ENCODE measurements at places on chromosomes 5 and 9.

DNA sequence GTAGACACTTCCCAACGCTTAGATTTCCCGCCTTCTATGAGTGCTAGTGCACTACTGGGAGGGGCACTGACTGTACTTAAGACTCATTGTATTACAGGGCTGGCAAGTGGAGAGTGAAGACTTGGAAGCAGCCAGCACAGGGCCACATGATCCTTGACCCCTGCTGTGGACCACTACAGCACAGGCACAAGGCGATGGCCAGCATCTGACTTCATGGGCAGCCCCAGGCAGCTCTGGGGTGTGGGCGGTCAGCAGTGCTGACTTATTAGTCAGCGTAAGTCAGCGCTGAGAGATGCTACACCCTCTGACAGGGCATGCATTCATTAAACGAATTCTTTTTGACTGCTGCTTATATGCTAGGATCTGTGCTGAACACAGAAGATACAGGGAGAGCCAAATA is 9.3 kb downstream of the SLC46A2 start:
- no peak for DNase-seq

DNA sequence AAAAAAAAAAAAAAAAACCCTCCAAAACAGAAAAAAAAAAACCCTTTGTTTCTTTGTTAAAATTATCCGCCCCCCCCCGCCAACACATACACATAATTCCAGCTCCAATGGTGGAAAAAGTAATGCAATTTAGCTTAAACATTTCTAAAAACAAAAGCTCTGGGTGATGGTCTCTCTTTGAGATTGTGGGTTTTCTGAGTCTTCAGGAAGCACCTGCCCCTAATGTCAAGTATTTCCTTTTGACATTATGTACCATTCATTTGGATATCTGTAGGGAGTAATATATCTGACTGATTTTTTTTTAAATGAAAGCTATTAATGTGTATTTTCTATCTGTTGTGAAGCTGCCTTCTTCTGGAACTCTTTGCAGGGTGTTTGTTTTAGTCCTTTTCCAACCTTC is 389.7 kb downstream of the TAF11L14 start:
- DNase-seq, result no peak

DNA sequence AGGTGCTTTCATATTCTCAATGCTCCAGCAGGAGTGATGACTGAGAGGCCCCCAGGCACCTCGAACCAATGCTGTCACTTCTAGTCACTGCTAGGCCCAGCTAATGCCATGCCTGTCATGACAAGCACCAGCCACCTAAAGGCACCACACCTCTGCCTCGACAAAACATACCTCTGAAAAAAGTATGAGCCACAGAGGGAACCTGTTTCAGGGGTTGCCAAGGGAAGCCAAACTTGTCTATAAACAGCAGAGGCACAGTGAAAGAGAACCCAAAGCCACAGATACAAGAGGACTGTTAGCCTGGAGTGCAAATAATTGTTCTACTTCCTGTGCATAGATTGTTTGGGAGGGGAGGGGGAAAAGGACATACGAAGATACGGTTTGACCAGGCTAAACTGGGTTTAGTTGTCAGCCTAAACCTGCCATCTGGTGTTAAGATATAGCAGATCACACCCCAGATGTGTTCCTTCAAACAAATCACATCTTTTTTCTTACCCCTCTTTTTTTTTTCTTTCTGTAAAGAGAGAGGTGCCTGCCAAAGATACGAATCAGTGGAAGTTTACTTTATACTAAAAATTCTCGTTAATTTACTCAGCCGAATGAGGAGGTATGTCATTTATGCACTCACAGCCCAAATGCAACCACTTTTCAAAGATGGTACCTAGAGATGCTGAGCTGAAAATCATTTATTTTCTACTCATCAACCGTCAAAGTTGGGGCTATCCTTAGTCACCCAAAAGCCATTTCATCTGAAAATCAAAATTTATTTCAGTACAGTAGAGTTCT is 45.7 kb downstream of the BNC2 start:
- no peak for DNase-seq

DNA sequence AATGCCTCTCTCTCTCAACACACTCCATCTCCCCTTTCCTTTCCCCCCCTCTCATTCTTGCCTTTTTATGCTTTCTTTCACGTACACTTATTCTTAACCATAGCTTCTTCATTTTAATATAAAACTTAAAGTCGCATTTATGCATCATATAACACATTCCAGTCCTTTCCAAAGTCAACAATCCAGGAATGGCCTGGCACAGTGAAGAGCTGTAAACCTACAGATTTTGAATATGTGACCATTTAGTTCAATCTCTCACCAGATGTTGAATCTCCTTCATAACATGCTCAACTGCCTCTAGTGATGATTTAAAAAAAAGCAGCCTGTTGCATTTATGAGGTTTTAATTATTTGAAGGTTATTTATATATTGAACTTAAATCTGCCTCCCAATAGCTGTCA is 186.2 kb upstream of the GRAMD2B start:
- DNase-seq, result no peak

DNA sequence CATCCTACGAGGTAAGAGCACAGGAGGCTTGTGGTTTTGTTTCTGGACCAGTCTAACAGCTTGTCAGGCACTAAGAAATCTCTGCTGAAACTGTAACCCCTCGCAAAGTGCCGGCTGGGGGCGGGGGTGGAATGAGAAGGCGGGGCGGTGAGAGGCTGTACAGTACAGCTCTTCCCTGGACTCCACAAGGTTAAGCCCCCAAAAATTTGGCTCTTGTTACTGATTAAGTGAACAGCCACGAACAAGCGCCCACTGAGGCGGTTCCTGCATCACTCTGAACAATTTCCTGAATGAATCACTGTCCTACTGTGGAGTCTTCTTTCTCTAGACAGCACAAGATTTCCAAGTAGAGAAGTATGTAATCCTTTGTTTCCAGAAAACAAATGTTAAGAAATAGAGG is 6.8 kb downstream of the FBP2 start:
- DNase-seq, result peak; percentile 19

GRCh38 chr5:53257806-53258373 is 148.3 kb upstream of the MOCS2 start:
- no peak for DNase-seq

DNA sequence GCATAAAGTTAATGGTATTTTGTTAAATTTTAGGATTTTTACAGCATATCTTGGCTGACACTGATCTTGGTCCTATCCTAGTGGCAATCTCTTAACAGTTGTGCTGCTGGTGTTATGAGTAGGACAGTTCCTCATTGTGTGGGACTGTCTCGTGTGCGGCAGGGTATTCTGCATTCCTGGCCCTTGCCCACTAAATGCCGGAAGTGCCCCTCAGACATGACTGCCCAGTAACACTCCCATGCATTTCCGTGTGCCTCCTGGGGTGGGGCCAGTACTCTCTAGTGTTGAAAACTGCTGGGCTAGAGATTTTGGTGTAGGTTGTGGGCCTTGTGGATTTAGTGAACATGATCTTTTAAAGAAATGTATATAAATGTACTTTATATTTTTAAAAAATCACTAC is 227.1 kb upstream of the DMRT1 start:
- no peak for DNase-seq

GRCh38 chr9:109771796-109772531 is 8.0 kb upstream of the PALM2AKAP2 start:
- DNase-seq, result no peak

DNA sequence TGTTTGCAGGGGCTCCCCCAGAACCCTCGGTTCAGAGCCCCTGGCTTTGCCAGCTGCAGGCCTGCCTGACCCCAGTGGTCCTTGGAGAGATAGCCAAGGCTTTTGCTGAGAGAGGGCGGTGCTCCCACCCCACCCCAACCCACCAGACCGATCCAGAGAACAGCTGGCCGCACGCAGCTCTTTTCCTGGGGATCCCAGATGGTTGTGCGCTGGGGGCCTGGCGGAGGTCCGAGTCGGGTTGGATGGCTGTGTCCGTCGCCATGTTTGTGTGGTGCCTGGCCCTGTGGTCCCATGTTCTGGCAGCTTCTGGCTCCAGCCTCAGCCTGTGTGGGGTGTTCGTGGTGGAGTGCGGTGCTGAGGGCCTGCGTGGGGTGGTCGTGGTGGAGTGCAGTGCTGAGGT is 97.5 kb downstream of the RXRA start:
- DNase-seq, result no peak

DNA sequence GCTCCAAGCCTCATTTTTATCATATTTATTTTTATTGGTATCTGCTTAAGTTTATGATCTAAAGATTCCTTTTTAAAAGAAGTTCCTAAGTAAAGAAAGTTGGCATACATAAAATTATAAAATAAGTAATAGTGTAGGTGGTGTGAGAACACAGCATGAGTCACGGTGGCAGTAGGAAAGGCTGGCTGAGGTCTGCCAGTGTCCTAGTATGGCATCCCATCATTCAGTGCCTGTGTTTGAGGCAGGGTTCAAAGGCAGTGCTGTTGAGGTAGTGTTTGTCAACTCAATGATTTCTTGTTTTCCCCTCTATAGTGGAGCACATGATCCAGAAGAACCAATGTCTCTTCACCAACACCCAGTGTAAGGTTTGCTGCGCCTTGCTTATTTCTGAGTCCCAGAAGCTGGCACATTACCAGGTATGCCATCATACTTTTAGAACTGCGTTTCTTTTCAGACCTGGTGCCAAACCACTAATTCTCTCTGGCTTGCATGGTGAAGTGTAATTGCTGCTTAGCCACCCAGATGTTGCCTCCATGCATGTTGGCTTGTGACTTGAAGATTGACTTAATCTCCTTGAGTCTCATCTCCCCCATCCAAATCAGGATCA is 18.4 kb downstream of the ZNF346 start:
- DNase-seq, result peak; percentile 78

GRCh38 chr5:67257500-67257899 is 60.9 kb upstream of the CD180 start:
- DNase-seq, result no peak

- DNase-seq, result no peak
These were observed 25.5 kb downstream of the EGR1 start for GRCh38 chr5:138490648-138491283.

- no peak for DNase-seq
These were observed 65.8 kb downstream of the SPEF2 start for GRCh38 chr5:35683466-35683865.

GRCh38 chr5:133467335-133467779 is 145.0 kb downstream of the FSTL4 start:
- DNase-seq, result no peak

GRCh38 chr9:133367221-133367620 is 8.6 kb downstream of the SURF4 start:
- DNase-seq, result no peak

- DNase-seq, result peak; percentile 76
These were observed 62.3 kb upstream of the ZFR start for GRCh38 chr5:32506799-32507198.

GRCh38 chr5:139998837-139999236 is 44.3 kb downstream of the NRG2 start:
- no peak for DNase-seq

DNA sequence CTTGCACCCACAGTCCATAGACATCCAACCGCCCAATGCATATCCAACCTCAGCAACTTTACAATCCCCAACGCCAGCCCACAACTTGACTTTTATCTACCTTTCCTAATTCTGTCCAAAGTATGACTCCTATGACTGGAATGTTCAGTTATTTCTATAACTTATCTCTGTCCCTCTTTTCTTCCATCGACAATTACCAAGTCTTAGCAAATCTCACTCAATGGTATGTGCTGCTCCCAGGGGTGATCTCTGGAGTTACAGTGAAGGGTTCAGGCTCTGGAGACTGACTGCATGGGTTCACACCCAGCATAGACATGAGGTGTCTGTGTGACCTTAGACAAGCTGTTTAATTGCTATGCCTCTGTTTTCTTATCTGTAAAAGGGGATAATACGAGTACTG is 106.9 kb downstream of the SPOCK1 start:
- no peak for DNase-seq

- DNase-seq, result no peak
These were observed 4.7 kb downstream of the IRGM start for GRCh38 chr5:150851039-150851438.

DNA sequence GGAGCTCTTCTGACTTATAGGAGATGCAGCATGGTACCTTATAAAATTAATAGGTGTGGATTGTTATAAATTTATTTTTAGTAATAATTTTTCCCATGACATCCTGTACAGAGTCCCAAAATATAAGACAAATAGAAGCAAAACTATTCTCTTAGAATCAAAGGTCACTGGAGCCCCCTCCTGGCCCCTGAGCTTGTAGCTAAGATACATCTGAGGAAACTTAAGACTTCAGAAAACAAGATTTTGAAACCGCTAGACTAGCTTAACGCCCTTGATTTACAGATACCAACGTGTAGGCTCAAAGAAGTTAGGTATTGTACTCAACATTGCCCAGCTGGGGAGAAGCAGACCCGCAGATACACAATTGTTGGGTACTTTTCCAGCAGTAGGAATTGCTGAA is 45.7 kb upstream of the KCNN2 start:
- DNase-seq, result no peak

DNA sequence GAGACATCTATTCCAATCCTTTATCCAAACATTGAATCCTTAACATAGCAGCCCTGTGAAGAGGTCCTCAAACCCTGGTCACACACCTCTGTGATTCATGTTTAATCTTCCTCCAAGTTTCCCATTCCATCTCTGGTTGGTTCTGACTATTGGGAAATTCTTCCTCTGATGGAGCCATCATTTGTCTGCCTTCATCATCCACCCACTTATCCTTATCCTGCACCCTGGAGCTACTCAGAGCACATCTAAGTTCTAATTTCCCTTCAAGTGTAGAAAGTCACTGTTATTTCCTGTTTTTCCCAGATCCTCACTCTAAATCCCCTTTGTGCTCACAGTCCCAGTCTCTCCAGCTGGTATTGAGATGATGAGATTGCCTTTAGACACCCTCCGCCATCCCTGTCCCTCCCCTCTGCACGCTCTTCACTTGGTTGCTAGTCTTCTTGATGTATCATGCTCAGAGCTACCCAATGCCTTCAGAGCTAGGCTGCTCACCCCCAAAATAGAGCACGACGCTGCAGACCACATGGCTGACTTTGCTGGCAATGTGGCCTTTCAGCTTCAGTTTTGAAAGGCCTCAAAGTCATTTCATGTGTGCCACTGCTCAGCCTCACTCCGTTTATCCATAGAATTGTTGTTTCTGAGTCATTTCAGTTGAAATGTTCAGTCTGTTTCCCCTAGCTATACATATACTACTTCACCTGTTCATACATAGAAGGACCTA is 154.3 kb downstream of the PALM2AKAP2 start:
- DNase-seq, result no peak

- peak; percentile 32 for DNase-seq
These were observed 57.7 kb downstream of the MTMR12 start for GRCh38 chr5:32254881-32255539.

GRCh38 chr5:96565582-96566265 is 96.5 kb upstream of the CAST start:
- peak; percentile 56 for DNase-seq

- no peak for DNase-seq
These were observed 42.5 kb downstream of the VAV2 start for GRCh38 chr9:133949486-133950061.

GRCh38 chr9:124852829-124853531 is at the start of gene WDR38:
TSS of gene WDR38 (plus strand) at chr9:124853460. CDS start at chr9:124853532, 72 bp downstream.
- DNase-seq, result peak; percentile 89

GRCh38 chr9:123268199-123268464 is 254 bp downstream of the STRBP start:
- no peak for DNase-seq
